ENCODE measurements at places on chromosomes 7 and 10.

GRCh38 chr10:119776536-119776935 is 50.7 kb downstream of the INPP5F start:
- DNase-seq: no peak

DNA sequence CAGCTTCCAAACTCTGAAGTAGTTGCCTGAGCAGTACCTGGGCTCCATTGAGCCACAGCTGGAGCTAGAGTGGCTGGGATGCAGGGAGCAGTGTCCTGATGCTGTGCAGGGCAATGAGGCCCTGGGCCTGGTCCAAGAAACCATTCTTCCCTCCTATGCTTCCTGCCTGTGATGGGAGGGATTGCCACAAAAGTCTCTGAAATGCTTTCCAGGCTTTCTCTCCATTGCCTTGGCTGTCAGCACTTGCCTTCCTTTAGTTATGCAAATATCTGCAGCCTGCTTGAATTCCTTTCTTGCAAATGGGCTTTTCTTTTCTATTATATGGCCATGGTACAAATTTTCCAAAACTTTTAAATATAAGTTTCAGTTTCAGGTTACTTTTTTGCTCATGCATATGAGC is 972.2 kb upstream of the MBL2 start:
- DNase-seq: no peak

DNA sequence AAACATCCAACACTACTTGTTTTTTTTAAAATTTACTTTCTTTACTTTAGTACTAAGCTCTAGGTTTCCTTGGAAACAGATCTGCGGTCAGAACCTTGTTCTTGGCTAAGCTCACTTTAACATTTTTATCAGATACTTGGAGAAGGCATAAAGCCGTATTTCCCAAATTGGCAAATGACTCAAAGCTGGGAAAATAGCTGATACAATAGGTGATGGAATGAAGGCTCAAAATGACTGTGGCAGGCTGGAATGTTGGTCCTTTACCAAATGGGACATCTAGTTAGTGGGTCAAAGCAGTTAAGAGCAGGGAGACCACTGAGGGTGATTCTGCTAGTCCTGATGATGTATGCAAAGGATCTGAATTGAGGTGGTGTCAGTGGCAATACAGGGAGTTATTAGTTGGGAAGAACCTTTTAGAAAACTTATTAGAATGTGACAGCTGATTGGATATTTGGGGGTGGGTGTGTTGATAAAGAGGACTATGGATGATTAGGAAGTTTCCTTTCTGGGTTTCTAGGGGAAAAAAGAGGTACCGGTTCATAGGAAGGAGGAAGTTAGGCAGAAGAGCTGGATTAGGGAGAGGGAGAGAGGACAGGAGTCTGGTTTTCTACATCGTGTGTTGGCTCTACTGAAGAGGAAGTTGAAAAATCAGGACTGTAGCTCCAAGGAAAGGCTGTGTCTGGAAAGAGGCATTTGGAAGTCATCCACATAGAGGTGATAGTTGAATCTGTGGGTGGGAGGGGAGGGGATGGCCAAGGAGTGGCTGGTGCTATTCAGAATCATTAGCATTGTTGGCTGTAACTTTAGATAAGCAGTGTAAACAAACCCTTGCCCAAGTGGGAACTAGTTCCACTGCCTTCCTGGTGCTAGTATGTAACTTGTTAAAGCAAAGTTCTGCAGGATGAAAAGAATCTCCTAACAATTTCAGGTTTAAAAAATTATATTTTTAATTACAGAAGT is 13.1 kb downstream of the PLCE1 start:
- DNase-seq: no peak

DNA sequence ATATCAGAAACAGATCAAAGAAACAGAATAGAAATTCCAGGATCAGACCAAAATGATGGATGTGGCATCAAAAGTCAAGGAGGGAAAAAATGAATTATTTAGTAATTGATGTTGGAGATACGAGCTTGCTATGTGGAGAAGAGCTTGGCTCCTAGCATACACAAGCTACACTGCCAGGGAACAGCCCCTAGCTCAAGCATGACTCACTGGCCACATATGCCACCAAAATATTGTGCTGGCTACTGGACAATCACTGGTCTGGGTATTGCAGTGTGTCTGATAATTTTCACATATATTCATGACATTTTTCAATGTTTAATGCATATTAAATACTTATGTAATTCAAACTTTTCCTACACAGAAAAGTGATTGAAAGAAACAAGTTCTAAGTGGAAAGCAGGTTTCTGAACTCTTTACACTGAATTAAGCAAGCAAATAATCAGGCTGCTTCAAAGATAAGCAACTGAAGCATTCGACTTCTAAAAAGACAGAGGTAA is 59.3 kb downstream of the OAT start:
- no peak for DNase-seq

- DNase-seq: no peak
Measured at GRCh38 chr7:147044941-147045340, 928.3 kb downstream of the CNTNAP2 start.

DNA sequence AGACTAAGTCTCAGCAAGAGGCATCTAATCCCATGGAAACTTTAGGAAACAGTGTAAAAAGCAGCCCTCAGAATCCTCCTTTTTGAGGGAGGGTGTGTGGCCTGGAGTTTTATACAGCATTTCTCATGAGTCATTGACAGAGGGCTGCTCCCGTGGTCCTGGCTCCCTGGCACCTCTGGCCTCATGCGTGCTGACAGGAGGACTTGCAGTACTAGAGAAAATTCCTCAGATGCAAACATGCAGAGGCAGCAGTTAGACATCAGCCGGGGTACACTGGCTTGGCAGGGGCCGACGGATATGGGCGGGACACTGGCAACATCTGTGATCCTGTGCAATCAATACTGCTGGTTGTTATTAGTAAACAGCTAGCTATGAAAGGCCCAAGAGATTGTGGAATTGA is 925.1 kb upstream of the CELF2 start:
- no peak for DNase-seq

DNA sequence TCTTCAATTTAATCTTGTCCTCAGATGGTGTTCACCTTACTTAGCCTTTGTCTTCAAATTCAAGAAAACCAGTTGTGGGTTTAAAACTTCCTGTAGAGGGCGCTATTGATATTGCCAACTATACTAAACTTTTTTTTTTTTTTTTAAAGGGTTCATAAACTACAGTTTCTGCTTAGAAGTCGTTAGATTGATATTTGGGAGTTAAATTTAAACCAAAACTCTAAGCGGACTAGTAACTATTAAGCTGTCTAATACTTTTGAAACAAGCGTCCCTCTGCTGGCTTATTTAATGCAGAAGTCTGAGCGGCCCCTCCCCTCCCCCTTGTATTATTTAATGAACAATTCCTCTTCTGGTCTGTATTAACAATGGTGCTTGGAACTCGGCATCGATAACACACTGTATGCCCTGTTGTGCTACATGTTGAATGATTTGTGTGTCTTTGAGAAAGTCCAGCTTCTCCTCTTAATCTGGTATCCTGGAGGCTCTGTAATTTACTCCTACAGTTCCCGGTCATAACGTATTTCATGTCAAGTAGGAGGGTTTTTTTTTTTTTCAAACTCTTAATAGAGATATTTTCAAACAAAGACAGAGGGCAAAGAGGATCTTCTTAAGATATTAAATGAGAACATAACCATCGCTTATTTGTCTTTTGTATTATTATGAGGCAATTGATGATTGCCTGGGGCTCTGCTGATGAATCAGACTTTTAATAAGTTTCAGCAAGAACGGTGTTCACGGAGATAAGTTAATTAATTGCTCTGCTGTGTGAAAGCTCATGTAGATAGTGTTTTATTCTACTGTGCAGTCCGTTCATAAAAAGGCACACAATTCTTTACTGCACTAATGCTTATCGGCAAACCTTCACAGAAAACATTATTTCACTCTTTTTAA is 22.6 kb upstream of the CREB5 start:
- no peak for DNase-seq

DNA sequence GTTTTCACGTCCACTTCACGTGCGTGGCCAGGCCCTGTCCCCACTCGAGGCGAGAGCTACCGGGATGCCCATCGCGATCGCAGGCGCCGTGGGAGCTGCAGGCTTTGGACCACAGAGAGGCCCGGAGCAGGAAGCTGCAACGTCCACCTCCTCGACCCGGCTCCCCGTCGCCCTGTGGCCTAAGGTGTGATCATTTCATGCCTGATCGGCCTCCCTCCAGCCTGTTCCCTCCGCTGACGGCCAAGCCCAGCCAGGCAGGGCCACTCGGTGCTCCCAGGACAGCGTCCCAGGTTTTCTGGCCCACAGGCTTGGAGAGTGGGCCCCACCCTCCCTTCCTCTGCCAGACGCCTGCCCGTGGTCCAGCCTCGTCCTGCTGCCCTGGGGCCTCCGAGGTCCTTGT is 19.6 kb downstream of the KNDC1 start:
- DNase-seq: no peak

- DNase-seq: no peak
Measured at GRCh38 chr7:5094641-5095040, 49.0 kb downstream of the RBAK start.
